ENCODE measurements at places on chromosomes 16 and 17. TPM values are rescaled to one million over a fixed set of nuclear protein-coding genes. Genes with fewer than 3 reads are reported as not detected.

Gene RNU2-1
- total RNA-seq: 3,906 TPM

Gene TMEM11
- 46.5 TPM for total RNA-seq

Gene RPH3AL
- total RNA-seq: 1.3 TPM

Gene KRTAP2-3
- total RNA-seq: not detected

Gene FUS
- 1,264 TPM for total RNA-seq

- DNase-seq: no peak
- H3K36me3 ChIP-seq: no peaks in the 10 kb centered on the region
- H3K4me3 ChIP-seq: no peak overlapping the region
- H3K4me1 ChIP-seq: no peaks in the 10 kb centered on the region
- no peak overlapping the region for H3K27ac ChIP-seq
These were observed 55.8 kb downstream of the XYLT1 start for GRCh38 chr16:17414916-17415315.

- H3K27ac ChIP-seq: no peak overlapping the region
- no peak overlapping the region for H3K4me3 ChIP-seq
- peaks cover 13% of the 10 kb centered on the region for H3K4me1 ChIP-seq
- no peak for DNase-seq
- H3K36me3 ChIP-seq: no peaks in the 10 kb centered on the region
- no peaks in the 10 kb centered on the region for H3K27me3 ChIP-seq
These were observed 45.9 kb downstream of the MAP1LC3B start for GRCh38 chr16:87437911-87438610.

GRCh38 chr16:46832757-46833459 is 1.9 kb upstream of the C16orf87 start:
- peaks cover 11% of the 10 kb centered on the region for H3K4me1 ChIP-seq
- no peaks in the 10 kb centered on the region for H3K27me3 ChIP-seq
- no peaks in the 10 kb centered on the region for H3K36me3 ChIP-seq
- H3K4me3 ChIP-seq: no peak overlapping the region
- no peak for DNase-seq

DNA sequence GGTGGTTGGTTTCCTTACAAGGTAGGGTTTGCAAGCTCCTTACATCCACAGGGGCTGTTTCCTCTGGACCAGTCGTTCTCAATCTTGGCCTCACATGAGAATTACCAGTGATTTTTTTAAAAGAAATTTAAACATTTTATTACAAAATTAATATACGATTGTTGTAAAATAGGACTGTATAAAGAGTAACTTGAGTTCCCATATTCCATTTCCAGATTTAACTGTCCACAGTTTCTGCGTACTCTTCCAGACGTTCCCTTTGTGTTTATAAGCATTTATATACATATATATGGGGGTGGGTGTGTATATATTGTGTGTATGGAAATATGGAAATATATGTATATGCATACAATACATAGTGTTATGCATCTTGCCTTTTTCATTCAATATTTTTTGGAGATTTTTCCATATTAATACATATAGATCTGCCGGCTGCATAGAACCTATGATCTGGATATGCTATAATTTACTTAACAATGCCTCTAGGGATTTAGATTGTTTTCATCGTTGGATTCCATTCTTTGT is 31.5 kb downstream of the HLF start:
- H3K27me3 ChIP-seq: no peaks in the 10 kb centered on the region
- no peak overlapping the region for H3K27ac ChIP-seq
- H3K36me3 ChIP-seq: peaks cover 4% of the 10 kb centered on the region
- no peak for DNase-seq
- H3K4me1 ChIP-seq: peaks cover 22% of the 10 kb centered on the region

- no peaks in the 10 kb centered on the region for H3K27me3 ChIP-seq
- H3K36me3 ChIP-seq: no peaks in the 10 kb centered on the region
- DNase-seq: no peak
- no peak overlapping the region for H3K4me3 ChIP-seq
These were observed 40.8 kb downstream of the KANSL1 start for GRCh38 chr17:46152423-46152822.

DNA sequence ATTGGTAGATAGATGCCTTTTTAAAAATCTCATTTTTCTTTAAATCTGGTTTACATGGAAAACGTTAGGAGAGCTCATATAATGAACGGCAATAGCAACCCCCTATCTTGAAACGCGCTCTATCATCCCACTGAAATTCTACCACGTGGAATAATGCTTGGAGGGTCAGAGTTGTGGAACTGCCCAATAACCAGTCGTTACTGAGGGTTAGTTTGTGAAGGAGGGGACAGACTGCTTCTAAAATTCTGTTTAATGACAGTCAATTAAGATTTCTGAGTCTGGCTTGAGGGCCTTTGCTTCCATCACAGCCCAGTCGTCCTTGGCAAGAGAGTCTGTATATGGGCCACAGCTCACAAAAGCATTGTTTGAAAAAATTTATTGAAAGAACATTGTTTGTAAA is 482 bp downstream of the IRF8 start:
- peaks cover 82% of the 10 kb centered on the region for H3K27me3 ChIP-seq
- H3K4me1 ChIP-seq: no peaks in the 10 kb centered on the region
- no peak overlapping the region for H3K27ac ChIP-seq
- no peak for DNase-seq
- peak overlapping the region; percentile 39 for H3K4me3 ChIP-seq
- no peaks in the 10 kb centered on the region for H3K36me3 ChIP-seq

DNA sequence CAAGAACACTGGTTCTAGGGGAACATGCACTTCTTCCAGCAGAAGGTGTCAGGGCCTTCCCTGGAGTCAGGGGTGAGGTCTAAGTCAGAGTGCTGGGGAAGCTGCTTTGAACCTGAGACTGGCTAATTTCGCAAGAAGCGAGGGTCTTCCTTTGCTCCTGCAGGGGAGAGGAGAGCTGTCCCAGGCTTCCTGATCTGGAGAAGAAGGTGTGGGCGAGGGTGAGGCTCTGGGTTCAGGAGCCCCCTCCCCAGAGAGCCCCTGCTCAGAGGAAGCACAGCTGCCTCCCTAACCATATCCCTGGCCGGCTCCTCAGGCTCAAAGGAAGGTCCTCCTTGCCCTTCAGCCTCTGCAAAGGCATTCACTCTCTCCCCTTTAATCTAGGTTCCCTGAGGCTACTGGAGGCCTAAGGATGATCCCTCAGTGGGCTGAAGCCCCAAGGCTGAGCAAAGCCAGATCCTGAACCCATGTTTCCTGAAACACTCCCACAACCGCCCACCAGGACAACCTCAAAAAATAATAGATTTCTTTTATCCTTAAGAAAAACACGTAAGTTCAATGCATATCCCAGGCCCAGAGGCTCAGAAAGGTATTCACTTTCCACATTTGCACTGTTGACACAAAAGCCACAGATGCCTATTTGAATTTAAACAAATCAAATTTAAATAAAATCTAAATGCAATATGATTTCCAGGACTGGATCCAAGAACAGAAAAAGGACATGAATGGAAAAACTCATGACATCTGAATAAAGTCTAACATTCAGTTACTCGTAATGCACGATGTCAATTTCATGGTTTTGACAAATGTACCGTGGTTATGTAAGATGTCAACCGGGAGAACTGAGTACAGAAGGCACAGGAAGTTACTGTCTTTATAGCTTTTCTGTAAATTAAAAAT is 71.5 kb upstream of the RCVRN start:
- no peaks in the 10 kb centered on the region for H3K36me3 ChIP-seq
- DNase-seq: no peak
- no peaks in the 10 kb centered on the region for H3K27me3 ChIP-seq
- no peak overlapping the region for H3K27ac ChIP-seq
- no peaks in the 10 kb centered on the region for H3K4me1 ChIP-seq

DNA sequence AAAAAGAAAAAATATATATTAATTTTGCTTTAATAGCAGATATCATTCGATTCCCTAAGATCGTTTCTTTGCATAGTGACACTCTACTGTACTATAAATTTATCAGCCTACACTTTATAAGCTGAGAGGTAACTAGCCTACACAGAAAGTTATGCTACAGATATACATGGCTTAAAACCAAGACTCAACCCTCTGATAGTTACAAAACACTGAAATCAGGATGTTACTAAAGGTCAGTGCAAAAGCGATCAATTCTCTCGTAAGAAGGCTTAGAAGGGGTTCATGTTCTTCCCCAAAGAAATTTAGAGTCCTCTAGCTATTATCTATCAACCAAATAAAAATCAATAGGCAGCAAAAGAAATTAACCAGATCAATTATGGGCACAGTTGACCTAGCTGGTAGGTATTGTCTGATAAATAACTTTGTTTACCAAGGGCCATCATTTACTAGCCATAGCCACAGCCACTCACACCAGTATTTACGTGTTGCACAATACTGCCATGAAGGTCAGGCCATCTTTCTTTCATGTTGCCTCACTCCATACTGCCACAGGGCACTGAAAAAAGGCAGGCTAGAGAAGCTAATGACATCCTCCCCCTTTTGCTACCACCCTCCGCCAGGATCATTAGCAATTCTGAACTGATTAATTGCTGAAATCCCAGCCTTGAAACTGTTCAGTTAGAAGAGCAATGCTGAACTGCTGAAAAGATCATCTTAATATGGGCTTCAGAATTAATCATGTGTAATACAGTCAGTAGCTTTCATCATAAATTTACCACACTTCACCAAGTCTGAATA is 43.7 kb downstream of the RND2 start:
- no peak for DNase-seq
- no peak overlapping the region for H3K4me3 ChIP-seq
- H3K36me3 ChIP-seq: peaks cover 7% of the 10 kb centered on the region
- no peaks in the 10 kb centered on the region for H3K27me3 ChIP-seq
- H3K27ac ChIP-seq: no peak overlapping the region

DNA sequence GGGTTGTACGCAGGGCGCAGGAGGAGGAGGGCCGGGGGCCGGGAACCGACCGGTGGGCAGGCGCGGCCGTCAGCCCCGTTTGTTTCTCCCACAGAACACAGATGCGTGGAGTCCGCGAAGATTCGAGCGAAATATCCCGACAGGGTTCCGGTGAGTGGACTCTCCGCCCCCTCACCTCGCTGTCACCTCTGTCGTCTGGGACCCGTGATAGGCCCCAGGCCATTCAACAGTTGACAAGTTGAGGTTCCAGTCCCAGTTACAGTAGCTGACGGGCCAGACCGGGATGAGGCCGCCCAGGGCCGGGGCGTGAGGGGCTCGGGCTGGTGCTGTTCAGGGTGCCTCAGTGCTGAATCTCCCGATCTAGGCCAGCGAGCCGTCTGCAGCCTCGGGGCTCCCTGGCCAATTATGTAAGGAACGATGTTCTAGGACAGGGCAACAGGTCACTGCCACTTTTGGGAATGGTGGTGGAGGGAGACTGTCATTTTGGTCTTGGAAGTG is 628 bp downstream of the GABARAPL2 start:
- peak overlapping the region; percentile 100 for H3K4me3 ChIP-seq
- peak overlapping the region; percentile 76 for H3K27ac ChIP-seq

GRCh38 chr17:75289832-75290337 is 652 bp upstream of the SLC25A19 start:
- peaks cover 13% of the 10 kb centered on the region for H3K36me3 ChIP-seq
- H3K27me3 ChIP-seq: no peaks in the 10 kb centered on the region
- H3K4me1 ChIP-seq: no peaks in the 10 kb centered on the region
- peak; percentile 74 for DNase-seq
- H3K27ac ChIP-seq: peak overlapping the region; percentile 90

DNA sequence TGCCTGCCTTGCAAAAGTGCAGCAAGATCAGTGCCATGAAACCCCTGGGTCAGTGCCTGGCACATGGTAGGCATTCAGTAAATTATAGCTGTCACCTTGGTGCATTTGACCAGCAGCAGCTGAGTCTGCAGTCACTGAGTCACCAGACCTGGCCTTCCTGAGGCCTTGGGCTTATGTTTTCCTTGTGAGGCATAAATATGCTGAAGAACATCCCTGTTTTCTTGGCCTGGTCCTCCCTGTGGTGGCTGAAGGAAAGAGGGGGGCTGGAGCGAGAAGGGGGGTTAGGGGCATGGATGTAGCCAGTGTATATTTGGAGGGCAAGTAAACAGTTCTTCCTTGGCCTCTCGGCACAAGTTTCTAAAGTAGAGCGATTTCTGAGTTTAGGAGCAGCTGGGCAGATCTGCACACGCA is 26.5 kb downstream of the EPN2 start:
- H3K4me3 ChIP-seq: no peak overlapping the region
- H3K4me1 ChIP-seq: peaks cover 26% of the 10 kb centered on the region
- H3K36me3 ChIP-seq: no peaks in the 10 kb centered on the region
- no peak for DNase-seq
- no peaks in the 10 kb centered on the region for H3K27me3 ChIP-seq

- no peak for DNase-seq
- no peaks in the 10 kb centered on the region for H3K4me1 ChIP-seq
- H3K36me3 ChIP-seq: no peaks in the 10 kb centered on the region
- no peak overlapping the region for H3K27ac ChIP-seq
- no peaks in the 10 kb centered on the region for H3K27me3 ChIP-seq
- H3K4me3 ChIP-seq: no peak overlapping the region
These were observed 94.0 kb upstream of the METRNL start for GRCh38 chr17:82985428-82985805.

DNA sequence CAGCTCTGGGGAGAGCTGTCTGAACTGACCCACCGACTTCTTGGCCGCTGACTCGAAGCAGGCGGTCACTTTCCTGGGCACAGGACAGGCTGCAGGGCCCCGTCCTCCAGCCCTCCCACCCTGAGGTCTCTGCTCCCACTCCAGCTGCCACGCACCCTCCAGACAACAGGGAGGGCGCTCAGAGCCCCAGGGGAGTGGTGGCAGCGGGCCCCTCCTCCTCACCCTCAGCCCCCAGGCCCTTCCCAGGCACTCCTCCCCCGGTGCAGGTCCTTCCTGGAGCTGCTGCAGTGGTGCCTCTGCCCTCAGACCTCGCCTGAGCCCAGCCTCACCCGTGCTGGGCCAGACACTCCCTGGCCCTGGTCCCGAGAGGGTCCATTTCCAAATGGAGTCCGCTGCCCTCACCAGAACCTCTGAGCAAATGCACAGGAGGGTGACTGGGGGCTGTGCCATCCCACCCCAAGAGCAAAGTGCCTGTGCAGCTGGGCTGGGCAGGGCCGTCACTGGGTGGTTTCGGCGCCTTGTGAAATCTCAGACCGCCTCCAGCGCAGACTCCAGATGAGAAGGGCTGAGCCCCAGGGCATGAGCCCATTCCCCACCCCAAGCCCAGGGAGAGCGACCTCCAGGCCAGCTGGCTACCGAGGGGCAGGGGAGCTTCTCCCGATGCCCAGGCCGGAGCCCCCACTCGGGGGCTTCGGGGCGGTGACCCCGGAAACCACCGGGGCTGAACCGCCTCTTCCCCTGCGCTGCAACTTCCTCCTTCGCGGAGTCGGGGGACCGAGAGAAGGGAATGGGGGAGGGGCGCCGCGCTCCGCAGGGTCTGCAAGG is 717 bp downstream of the CYBA start:
- no peak for DNase-seq
- H3K4me3 ChIP-seq: peak overlapping the region; percentile 74
- peak overlapping the region; percentile 70 for H3K27ac ChIP-seq
- peaks cover 19% of the 10 kb centered on the region for H3K36me3 ChIP-seq

DNA sequence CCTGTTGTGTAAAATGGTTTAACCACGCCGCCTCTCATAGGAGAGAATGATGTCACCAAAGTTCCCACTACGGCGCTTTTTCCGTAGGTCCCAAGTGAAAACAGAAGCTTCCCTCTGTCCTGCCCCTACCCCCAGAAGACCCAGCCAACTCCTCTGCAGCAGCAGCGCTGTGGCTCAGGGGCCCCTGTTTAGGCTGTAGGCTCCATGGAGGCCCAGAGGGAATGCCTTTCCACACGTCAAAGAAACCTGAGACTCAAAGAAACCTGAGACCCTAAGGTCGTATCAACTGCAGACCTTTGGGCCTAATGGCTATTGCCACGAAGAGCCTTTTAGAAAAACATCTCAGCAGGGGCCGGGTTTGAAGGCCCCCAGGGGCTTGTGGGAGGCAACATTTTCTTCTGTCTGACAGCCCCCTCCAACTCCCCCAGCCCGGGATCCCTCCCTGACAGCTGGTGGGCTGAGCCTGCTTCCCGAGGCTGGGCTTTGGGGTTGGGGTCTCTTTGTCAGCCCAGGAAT is 43.1 kb upstream of the MEAK7 start:
- no peak overlapping the region for H3K4me3 ChIP-seq
- peaks cover 3% of the 10 kb centered on the region for H3K4me1 ChIP-seq
- no peak for DNase-seq
- H3K27me3 ChIP-seq: no peaks in the 10 kb centered on the region
- H3K36me3 ChIP-seq: no peaks in the 10 kb centered on the region
- no peak overlapping the region for H3K27ac ChIP-seq

Data from A673 (cell line).